ENCODE measurements at places on chromosomes 1 and 21.

GRCh38 chr1:201902198-201902597, 13.5 kb downstream of the SHISA4 start:
- DNase-seq = no peak

DNA sequence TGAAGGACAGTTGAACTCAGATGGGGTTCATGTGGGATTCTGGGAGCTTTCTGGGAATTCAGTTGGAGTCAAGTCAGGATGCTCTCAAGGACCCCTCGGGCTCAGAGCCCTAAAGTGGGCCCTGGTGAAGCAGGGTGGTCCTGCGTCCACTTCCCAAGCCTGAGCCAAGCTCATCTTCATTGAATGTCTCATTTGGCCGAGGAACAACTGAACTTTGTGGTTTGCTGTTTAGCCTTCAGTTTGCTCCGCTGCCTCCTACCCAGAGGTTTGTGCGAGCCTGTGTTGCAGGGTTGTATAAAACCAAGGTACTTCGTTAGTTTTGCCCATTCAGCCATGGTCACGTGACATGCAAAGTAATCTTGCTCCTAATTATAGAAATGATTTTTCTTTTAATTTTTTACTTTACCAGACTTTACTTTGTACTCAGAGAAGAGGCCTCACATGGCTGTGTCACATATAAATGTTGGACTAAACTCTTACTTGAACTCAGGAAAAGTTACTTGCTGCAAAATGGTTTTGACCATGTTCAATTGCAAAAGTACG, 49.7 kb downstream of the B3GALT5 start:
- DNase-seq = no peak

GRCh38 chr1:151994956-151995355, 1.3 kb upstream of the S100A10 start:
- no peak for DNase-seq

- no peak for DNase-seq
These were observed 6.7 kb upstream of the MYOM3 start for GRCh38 chr1:24118410-24119242.

DNA sequence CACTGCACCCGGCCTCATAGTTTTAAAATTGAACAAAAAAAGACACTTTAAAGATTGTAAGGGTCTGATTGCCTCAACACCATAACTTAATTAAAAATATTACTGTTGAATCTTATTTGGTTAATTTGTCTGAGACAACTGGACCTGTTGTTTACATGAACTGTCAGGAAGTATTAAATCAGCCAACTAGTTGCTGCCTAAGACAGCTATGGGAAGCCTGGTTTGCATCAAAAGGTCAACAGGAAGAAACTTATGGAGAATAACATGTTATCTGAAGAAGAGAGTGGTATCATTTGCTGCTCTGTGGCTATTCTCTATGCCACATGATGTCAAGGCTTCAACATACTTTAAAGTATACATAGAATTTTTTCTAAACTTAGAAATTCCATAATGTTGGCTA, 853.5 kb upstream of the ADAMTS5 start:
- no peak for DNase-seq

GRCh38 chr1:42551180-42551579, 88.1 kb downstream of the CCDC30 start:
- no peak for DNase-seq

GRCh38 chr1:27624467-27625178, 10.4 kb downstream of the FGR start:
- DNase-seq = no peak

DNA sequence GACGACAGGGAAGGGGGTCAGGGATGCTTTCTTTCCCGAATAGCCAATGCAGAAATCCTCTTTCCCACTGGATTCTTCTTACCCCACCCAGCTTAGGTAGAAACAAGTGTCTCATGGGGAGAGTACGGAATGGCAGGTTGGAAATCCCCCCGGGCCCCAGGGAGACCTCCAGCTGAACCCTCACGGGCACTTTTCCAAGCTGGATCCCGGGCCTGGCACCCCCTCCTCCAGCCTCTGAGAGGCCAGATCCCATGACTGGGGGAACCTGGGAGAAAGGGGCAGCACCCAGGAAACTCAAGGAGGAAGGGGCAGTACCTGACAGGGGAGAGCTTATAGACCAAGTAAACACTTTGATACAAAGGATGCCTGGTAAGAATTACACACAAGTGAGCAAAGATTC, 1.3 kb downstream of the PKP1 start:
- DNase-seq = no peak

GRCh38 chr1:164664127-164664526, 105.1 kb downstream of the PBX1 start:
- no peak for DNase-seq

GRCh38 chr21:15192243-15192642, 127.4 kb upstream of the NRIP1 start:
- no peak for DNase-seq

- peak; percentile 62 for DNase-seq
These were observed at the start of gene SOX13 for GRCh38 chr1:204072931-204073836. TSS of gene SOX13 (plus strand) at chr1:204073115. CDS start at chr1:204112916, 39,801 bp downstream.

- no peak for DNase-seq
These were observed 60.6 kb downstream of the SCCPDH start for GRCh38 chr1:246784621-246785493.

GRCh38 chr1:177977141-177977540, 7.3 kb upstream of the SEC16B start:
- no peak for DNase-seq

GRCh38 chr1:183635099-183635605, 431 bp downstream of the ARPC5 start:
- peak; percentile 46 for DNase-seq

DNA sequence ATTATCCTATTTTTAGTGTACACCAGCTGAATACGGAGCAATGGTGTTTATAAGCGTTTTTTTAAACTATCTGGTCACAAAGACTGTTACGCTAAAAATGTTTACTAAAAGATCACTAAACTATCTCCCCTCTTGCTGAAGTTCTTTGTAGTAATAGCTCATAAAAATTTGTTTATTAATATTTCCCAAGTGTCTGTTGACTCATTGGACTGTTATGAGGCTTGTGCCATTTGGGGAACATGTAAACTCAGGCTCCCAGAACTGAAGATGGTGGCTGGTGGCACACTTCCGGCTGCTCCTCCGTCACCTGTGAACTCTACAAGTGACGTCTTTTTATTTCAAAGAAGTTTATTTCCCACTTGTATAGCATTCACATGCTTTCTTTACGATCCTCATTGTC, 46.3 kb downstream of the AIDA start:
- DNase-seq = no peak

GRCh38 chr1:115084902-115085511, 4.3 kb downstream of the TSPAN2 start:
- DNase-seq = no peak

DNA sequence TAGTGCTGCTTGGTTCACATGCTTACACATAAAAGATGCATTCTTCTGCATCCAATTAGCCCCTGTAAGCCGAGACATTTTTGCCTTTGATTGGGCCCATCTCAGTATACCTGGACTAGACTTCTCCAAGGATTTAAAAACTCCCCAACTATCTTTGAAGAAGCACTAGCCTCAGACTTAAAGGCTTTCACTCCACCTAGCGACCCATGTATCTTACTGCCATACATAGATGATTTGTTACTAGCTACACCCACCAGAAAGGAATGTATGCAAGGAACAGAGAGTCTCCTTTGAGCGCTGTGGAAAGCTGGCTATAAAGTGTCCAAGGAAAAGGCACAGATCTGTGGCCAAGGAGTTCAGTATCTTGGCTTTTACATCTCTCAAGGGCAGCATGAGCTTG, 91.7 kb downstream of the LIPI start:
- no peak for DNase-seq

DNA sequence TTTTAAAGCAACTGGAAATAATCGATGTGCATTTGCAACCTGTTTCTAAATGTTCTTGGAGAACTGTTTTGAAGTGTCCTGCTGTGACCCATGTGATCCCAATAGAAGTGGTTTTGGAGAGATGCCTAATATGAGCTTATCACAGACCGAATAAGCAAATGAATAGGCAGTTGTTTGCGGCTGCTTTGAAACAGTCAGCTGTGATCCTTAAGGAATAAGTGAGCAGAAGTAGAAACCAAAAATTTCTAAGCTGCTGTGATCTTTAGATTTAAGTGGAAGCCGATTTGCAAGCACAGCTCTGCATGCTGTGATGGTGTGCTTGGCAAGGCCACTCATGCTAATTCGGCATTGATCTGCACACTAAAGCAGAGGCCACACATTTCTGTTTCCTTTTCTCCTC, 329.5 kb upstream of the DUSP10 start:
- DNase-seq = no peak

DNA sequence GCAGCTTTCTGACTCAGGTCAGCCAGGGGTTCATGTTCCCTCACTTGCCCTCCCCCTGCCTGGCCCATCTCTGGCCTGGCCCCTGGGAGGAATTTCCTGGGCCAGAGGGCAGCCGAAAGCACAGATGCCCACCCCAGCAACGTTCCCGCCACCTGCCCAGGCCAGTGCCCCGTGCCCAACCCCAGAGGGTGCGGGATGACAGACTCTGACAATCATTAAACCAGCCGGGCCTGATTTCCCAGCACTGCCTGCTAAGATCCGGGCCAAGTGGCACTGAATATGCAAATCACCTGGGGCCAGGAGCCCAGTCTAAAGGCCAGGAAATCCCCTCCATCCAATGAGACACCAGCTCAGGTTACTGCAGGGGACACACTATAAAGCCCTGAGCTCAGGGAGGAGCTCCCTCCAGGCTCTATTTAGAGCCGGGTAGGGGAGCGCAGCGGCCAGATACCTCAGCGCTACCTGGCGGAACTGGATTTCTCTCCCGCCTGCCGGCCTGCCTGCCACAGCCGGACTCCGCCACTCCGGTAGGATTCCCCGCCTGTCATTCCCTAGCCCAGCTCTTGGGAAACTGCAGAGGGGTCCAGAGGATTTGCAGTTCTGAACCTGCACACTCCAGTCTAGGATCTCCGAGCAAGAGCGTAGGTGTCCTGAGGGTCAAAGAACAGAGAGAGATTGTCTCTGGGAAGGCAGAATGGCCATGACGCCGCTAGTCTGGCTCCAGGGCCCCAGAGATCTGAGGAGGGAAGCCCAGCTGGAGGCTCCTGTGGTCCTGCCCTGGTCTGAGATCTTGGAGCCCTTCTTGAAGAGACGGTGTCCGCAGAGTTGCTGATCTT, at the start of gene ELF3:
TSS of gene ELF3 (plus strand) at position 408 of the 836 bp plus-strand sequence. CDS start 550 bp downstream, outside the sequence.
- DNase-seq = peak; percentile 19

DNA sequence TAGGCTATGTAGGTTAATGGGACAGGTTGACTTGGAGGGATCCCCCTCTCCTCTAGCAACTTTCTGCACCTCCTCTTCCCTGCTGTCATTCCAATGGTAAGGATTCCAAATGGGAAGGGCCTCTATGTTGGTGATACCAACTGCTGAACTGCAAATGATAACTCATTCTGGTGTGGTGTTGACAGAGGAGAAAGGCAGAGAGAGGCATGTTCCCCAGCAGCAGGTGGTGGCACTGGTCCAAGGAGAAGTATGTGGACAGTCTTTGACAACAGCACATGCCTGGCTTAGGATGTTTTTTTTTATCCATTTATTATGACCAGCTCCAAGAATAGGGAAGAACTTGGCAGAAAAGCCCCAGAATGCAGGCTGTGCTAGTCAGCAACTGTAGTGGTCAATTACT, 19.6 kb upstream of the SPAG17 start:
- no peak for DNase-seq

DNA sequence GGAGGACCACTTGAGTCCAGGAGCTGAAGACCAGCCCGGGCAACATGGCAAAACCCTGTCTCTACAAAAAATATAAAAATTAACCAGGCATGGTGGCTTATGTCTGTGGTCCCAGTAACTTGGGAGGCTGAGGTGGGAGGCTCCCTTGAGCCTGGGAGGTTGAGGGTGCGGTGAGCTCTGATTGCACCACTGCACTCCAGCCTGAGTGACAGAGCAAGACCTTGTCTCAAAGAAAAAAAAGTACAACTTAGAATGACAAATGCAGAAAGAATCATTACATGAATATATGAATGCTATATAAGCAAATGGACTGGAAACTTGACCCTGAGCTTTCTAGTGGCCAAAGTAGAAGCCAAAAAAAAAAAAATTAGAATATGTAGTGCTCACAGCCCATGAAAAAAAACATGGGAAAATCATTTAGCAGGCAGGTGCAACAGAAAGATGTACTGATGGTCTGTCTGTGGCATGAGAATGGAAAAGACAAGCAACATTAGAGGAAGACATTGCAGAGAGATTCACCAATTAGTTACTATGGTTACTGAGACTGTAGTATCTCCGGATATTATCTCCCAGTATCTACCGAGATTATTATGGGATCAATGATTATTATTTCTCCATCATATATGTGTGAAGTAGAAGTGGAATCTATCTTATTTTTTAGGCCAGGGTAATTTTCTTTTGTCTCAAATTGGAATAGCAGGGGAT, 19.2 kb downstream of the ELAPOR1 start:
- no peak for DNase-seq

DNA sequence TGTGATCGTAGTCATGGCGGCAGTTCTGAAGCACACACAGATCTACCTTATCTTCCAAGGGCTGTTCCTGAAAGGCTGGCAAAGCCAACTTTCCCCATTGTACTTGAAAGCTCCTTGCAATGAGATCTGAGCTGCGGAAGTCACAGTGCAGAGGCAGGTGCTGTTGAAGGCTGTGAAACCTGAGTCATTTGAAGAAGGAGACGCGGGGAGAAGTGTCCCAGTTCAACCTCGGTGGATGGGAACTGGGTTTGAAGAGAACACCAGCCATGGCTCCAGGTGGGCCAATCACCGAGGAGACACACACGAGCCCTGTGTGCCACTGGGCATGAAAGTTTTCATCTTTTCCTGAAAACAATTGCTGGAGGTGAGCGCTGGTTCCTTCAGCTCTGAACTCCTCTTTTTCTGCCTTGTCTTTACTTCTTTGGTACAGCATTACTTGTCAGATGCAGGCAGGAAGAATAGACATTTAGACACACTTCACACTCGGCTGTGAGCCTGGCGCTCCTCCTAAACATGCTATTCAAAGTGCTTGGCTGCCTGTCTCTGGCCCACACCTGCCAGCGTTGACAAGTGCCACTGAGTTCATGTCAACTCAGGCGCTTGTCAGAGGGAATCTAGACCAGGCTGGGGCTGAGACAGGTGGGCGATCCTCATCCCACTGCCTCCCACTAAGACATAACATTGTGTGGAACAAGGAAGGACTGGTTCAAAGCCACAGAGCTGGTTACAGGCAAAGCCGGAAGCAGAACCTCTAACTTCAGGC, 25.7 kb upstream of the PDE9A start:
- no peak for DNase-seq

- no peak for DNase-seq
These were observed 446.0 kb downstream of the PTPRU start for GRCh38 chr1:29682171-29682918.

- DNase-seq = no peak
These were observed 130.9 kb downstream of the UCK2 start for GRCh38 chr1:165958306-165958705.
